Activated CD8-positive, alpha-beta memory T cell treated with anti-CD3 and anti-CD28 coated beads for 1 hour (primary cell): ENCODE measurements at places on chromosomes 3 and 15.

GRCh38 chr3:133136114-133137041 lies 98.2 kb downstream of the TMEM108 start:
- DNase-seq, result no peak

DNA sequence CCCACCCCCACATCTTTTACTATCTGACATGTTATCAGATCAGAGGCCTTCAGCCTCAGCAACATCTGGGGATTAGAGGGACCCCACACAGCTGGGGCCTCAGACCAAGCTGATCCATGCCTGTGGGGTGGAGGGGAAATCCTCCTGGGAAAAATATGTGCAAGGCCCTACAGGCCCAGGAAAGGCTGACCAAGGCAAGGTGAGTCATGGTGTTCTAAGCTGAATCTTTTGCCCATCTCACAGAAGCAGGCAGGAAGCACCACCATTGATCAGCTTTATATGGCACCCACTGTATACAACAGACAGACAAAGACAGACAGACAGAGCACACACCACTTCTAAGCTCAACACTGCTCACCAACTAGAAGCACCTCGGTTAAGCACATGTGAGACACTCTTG lies 12.4 kb upstream of the PARP6 start:
- no peak for DNase-seq

- no peak for DNase-seq
Measured at GRCh38 chr15:62124176-62124972, 40.7 kb downstream of the C2CD4B start.

- no peak for DNase-seq
Measured at GRCh38 chr3:126908752-126909275, 74.1 kb upstream of the PLXNA1 start.

DNA sequence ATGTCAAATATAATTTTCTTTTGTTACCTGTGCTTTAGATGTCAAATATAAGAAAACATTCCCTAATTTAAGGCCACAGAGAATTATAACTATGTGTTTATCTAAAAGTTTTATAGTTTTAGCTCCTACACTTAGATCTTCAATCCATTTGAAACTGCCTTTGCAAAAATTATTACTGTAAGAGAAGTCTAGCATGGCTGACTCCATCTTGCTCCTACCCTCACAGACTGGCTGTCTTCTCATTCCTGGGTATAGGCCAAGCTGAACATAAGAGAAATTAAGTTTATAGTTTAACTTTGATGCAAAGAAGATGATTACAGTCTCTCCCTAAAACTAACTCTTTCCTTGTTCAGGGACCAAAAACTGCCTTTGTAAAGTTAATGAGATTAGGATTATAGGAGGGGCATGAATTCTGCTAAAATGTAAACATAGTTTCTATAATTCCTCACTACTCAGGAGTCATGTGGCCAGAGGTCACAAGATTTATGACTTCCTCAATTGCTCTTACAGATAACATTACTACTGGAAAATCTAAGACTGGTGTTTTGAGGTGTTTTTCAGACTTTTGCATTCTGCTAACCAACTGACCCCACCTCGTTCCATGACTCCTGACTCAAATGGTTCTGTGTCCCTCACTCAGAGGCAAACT lies 184.0 kb downstream of the BCHE start:
- no peak for DNase-seq

DNA sequence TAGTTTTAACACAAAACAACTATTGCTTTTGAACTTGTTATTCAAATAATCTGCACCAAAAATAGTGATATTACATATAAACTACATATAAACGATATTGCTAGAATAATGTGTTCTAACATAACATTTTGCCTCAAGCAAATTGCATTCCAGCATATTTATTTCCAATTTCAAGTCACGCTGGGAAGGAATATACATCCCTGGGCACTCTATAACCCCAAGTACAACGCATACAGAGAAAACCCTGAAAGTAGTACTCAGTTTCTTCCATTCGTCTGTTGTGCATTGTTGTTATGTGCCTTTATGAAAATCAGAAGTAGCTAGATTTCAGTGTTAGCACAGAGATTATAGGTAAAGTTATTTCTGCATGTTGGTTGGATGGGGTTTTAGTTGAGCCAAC lies 251.5 kb downstream of the TUSC7 start:
- no peak for DNase-seq

- DNase-seq, result no peak
Measured at GRCh38 chr3:29195056-29195455, 85.8 kb upstream of the RBMS3 start.

DNA sequence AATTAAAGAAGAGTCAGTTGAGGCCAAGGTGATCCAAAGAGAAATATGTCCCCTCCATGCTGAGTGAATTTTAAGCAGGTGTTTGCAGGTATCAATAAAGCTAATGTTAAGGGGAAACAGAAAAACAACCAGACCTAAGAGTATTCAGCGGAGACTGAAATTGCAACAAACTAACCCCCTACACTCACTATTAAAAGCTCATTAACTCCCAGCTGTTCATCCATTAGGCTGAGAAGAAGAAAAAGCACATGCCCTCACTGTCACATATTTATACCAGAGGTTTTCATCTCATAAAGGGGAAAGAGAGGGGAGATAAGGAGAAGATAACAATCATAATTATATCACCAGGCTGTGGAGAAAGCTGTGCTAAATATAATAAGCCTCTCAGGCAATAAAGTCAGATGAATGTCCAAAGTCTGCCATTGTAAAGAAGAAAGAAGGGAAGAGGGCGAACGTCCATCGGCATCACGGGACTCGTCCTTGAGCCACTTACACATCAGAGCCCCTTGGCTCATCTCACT lies 145.2 kb downstream of the TAFA4 start:
- no peak for DNase-seq

DNA sequence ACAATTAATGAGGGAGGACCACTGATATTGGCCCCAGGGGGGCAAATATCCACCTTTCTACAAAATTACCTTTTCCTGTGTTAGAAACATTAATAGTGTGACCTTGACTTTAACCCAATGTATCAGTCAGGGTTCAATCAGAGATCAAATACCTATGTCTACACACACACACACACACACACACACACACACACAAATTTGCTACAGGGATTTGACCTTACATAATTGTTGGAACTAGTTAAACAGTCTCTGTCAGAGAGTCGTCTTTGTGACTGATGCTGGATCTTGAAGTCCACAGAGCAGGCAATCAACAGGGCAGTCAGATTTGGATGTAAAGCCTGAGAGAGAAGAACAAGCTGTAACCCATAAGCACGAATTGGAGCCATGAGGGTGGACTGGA lies 32.5 kb downstream of the TM4SF4 start:
- DNase-seq, result no peak

GRCh38 chr15:37536967-37537605 lies 397.4 kb upstream of the TMCO5A start:
- no peak for DNase-seq

GRCh38 chr3:73061416-73061815 lies at the start of gene EBLN2:
Gene EBLN2, plus strand, starts transcription at chr3:73061659. Its CDS starts 423 bp downstream, at chr3:73062082.
- DNase-seq, result no peak

GRCh38 chr3:194640829-194641228 lies 7.6 kb upstream of the TMEM44 start:
- peak; percentile 22 for DNase-seq

- no peak for DNase-seq
Measured at GRCh38 chr3:50624634-50625033, 7.7 kb downstream of the MAPKAPK3 start.

GRCh38 chr15:58065445-58066041 lies at the start of gene ALDH1A2:
Gene ALDH1A2, minus strand, starts transcription at chr15:58065711. Its CDS starts 61 bp downstream, at chr15:58065650.
- no peak for DNase-seq

GRCh38 chr3:133494469-133494868 lies 79.0 kb upstream of the CDV3 start:
- no peak for DNase-seq
